ENCODE measurements at places on chromosomes 7 and 10.
A peak's percentile ranks its signal among the peaks of the same experiment; 100 is the strongest.

- DNase-seq: no peak
These were observed 121.3 kb upstream of the WIPF3 start for GRCh38 chr7:29684787-29685650.

- DNase-seq: no peak
These were observed 183.8 kb downstream of the CAMK1D start for GRCh38 chr10:12533151-12533550.

GRCh38 chr7:124550036-124550435, 215.6 kb downstream of the GPR37 start:
- no peak for DNase-seq

DNA sequence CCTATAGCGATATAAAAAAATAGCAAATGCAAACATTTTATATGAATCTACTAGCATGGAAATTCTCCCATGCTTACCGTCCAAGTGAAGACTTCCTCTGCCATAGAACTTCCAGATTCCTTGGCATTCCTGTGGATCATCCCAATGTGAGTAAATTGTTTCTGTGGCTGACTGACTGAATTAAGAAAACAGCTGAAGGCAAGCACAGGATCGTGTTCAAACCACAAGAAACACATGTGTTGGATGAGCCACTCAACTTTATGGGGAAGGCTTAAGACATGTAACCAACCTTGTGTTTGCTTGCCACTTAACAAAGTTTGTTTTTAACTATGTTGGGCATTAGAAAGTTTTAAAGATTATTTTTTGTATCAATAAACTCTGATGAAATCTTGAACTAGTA, 2.6 kb upstream of the MYPN start:
- peak; percentile 39 for DNase-seq

DNA sequence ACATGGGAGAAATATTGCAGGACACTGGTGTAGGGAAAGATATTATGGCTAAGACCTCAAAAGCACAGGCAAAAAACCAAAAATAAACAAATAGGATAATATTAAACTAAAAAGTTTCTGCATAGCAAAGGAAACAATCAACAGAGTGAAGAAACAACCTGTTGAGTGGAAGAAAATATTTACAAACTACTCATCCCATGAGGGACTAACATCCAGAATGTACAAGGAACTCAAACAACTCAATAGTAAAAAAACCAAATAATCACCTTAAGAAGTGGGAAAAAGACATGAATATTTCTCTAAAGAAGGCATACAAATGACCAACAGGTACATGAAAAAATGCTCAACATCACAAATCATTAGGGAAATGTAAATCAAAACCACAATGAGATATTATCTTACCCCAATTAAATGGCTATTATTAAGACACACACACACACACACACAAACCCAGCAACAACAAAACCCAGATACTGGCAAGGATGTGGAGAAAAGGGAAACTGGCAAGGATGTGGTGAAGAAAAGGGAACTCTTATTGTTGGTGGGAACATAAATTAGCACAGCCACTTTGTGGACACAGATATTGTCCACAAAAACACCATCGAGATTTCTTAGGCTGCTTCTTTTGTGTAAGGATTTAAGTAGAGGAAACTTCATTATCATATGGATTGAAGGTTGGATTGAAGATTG, 9.8 kb upstream of the RAB18 start:
- no peak for DNase-seq

DNA sequence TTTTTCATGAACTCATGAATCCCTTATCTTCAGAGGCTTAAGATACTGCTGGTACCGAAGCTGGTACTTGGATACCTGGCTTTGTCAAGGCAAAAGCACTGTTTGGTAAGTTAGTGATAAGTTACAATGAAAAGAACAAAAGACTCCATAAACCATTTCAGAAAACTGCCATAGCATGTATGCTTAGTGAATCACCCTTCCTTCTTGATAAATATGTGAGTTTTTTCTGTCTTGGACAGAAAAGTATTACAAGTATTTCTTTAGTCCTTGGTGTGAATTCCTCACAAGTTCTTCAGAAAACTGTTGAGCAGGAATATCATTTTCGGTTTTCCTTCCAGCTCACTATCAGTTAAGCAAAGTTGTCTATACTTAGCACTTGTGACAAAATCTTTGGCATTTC, 25.6 kb downstream of the PUS7 start:
- DNase-seq: no peak

DNA sequence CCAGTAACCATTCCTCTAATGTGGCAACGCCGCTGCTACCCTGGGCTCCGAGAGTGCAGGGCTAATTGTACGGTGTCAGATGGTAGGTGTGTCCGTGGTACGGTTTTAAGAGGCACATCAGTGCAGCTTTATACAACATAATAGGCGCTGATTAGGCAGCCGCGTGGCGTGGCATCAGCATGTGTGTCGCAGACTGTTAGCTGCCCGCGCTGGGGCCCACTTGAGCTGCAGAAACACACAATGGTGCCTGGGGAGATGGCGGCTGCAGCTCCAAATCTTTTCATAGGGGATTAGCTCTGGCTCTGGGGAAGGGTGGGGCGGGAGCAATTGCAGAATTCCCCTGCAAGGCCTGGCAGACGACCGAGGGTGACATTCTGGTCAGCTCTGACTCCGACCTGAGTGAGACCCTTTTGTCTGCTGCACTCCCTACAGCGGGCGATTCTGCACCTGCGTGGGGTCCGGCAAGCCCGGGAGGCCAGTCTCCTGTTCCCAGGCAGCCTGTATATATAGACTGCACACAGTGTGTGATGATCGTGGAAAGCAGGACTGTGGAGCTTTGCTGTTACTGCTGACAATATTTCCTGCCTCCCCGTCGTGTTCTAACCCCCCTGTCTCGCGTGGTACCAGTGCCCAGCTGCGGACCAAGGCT, 722.7 kb upstream of the CELF2 start:
- DNase-seq: no peak

DNA sequence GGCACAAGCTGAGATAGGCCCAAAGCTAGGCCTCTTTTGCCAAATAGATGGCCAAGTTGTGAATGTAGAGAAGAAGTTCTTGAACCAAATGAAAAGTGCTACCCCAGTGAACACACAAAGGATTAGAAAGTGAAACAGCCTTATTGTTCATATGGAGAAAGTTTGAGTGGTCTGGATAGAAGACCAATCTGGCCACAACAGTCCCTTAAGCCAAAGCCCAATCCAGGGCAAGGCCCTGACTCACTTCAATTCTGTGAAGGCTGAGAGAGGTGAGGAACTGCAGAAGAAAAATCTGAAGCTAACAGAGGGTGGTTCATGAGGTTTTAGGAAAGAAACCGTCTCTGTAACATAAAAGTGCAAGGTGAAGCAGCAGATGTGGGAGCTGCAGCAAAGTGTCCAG, 18.7 kb upstream of the ATP6V0A4 start:
- no peak for DNase-seq

GRCh38 chr7:2181077-2181854, 51.5 kb downstream of the MAD1L1 start:
- DNase-seq: no peak

- DNase-seq: no peak
These were observed 39.5 kb downstream of the PPP1R3C start for GRCh38 chr10:91593366-91593765.

DNA sequence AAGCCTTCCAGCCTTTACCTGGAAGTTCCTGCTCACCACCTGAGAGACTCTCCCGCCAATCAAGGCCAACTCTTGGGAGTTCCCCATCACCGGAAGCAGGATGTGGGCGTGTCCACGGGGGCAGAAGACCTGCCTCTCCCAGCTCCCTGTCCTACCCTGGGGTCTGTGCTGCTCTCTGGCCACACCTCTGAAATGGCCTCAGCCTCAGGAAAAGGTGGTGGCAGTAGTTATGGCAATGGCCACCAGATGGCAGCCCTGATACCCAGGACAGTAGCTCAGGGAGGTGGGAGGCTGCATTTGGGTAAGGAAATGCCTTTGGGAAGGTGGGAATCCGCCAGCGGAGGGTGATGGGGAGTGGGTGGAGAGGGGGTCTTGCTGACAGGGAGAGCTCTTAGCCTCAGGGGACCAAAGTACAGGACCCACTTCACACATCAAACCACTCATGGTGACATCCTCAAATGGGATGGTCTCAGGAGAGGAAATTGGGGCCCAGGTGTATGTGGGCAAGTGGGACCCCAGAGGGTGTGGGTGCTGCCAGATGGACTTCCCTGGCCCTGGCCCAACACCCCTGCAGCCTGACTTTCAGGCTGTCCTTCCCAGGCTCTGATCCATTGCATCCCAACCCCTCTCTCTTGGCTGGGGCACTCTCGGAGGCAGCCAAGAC, 33.9 kb downstream of the KAZALD1 start:
- DNase-seq: no peak

GRCh38 chr7:11082552-11083213, 109.0 kb downstream of the PHF14 start:
- DNase-seq: no peak

- no peak for DNase-seq
These were observed 475.4 kb upstream of the IGFBP3 start for GRCh38 chr7:46396481-46396880.

GRCh38 chr10:127804696-127805095, 67.7 kb downstream of the FOXI2 start:
- DNase-seq: no peak

GRCh38 chr10:74672430-74673165, 153.8 kb upstream of the KAT6B start:
- DNase-seq: no peak

DNA sequence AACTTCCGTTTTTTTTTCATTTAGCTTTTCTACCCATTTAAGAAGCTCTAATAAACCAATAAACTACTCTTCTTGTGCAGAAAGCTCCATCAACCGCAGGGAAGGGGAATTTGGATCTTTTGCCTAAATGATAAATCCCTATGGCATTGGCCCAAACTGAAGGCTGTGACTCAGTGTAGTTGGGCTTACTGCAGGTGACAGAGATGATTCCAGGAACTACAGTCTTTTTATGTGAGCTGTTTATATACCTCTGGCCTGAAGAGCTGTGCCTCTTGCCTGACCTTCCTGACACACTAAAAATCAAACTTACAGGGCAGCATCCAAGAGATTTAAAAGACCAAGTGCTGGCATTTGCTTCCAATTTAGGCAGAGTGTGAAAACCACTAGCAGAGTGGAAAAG, 25.2 kb downstream of the ABCB1 start:
- no peak for DNase-seq

GRCh38 chr10:18583575-18584270, 67.7 kb downstream of the NSUN6 start:
- DNase-seq: no peak

DNA sequence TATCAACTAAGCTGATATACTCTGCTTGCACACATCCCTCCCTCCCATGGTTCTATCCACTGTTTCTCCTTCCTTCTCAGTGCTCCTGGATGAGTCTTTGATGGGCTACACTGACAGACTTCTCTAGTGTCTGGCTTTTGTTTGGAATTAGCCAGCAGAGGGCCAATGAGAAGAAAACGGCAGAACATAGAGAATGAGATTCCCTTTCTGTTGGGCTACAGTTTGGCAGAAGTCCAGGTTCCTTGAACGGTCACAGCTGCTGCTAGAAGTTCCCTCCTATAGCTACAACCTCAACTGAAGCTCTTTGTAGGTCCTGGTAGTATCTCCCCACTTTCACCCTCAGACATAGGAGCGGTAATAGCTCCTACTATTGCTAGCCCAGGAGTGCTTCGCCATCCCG, 251.1 kb upstream of the LRRN3 start:
- DNase-seq: peak; percentile 30

GRCh38 chr7:42940985-42941847, 9.0 kb downstream of the MRPL32 start:
- DNase-seq: peak; percentile 32

DNA sequence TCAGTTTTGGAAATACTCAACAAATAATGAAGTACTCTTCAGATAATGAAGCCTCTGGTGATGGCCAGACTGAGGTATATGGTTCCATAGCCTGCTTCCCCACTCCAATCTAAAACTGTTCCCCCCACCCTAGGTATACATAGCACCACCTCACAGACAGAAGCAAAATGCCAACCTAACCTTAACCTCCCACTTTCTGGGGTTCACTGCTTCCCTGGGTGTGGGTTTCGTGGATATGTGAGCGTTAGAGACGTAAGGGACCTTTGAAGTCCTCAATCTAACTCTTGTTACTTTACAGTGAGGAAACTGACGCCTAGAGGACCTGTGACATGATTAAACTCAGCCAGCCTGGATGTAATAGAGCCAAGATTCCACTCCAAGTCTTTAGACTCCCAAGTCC, 1.4 kb downstream of the RHBDD2 start:
- no peak for DNase-seq

- no peak for DNase-seq
These were observed 37.1 kb downstream of the PRTFDC1 start for GRCh38 chr10:24915304-24915703.

DNA sequence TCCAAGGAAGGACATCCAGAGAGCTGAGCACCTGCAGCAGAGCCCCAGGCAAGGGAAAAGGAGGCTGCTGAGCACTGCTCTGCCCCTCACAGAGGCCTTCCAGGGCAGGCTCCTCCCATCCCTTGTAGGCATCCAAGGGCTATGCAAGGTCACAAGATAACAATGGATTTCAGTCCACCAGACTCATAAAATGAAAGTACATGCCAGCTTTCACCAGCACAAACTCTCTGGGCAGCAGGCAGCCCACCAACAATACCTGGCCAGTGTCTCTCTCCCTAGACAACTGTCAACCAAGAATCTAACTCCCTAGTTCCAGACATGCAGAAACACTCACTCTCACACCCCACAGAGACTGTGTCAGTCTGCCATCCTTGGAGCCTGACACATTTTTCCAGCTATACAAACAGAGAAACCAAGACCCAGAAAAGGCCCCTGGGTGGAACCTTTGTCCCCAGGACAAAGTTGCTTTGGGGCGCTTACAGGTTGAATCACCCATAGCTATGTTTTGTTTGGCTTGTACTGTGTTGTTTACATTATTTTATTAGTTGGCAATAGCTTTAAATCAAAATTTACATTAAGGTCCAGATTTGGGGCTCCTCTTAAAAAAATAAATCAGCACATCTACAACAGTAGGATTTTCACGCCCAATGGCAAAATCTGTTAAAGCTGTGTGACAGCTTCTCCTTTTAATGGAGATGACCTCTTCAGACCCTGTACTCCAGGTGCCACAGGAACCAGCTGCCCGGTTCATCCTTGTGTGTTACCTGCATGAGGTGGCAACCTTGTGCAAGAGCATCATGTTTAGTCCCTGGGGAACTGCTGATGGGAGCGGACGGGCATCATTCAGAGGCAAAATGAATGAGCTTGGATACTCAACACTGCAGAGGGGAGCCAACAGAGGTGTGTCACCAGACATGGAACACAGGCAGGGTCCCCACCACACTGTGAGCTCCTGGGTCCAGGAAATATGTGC, 5.2 kb downstream of the GRID1 start:
- no peak for DNase-seq
